Pancreas (tissue), 10 donors: ENCODE measurements at places on chromosomes 6 and 20.

DNA sequence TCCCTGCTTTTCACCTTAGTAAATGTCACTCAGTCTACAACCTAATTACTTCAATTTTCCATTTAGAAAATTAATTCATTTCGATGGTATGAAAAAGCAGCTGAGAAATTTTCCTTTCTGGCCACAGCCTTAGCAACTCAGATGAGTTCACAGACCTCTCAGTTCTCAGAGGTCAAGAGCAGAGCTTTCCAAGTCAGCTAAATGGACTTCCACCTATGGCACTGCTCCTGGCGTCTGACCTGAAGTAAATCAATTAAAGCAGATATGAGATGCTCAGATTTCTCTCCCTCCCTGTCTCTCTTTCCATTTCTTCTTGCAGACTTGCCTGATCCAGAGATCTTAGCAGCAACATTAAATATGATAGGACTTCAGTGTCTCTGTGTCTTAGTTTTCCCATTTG, 412.6 kb downstream of the QKI start:
- DNase-seq: no peak

DNA sequence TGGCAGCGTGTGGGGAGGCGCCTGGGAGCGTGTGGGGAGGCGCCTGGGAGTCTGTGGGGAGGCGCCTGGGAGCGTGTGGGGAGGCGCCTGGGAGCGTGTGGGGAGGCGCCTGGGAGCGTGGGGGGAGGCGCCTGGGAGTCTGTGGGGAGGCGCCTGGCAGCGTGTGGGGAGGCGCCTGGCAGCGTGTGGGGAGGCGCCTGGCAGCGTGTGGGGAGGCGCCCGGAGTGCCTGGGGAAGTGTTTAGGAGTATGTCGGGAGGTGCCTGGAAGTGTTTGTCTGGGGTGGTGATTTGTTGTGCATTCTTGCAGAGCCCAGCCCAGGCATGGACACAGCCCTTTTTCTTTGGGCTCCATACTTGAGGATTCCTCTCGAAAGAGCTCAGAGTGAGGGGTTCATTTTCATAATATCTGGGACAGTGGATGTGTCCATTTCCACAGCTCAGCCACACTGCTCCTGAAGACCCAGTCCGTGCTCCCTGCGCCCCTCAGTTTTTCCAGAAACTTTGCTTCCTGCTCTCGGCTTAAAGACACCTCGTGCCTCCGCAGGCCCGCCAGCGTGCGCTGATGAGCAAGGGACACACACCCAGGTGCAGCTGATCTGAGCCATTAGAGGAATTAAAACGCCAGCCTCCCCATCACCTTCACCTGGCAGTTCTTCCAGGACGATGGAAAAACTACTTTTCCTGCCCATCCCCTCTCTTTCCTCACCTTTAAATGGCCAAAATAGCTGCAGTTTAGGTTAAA, 172.2 kb upstream of the THBS2 start:
- no peak for DNase-seq

- no peak for DNase-seq
Measured at GRCh38 chr20:25220810-25221591, 25.5 kb downstream of the ENTPD6 start.

GRCh38 chr6:83511901-83512681, at the start of gene PRSS35:
TSS of gene PRSS35 (plus strand) at chr6:83512534. CDS start at chr6:83523442, 10,908 bp downstream.
- peak; percentile 76 for DNase-seq

DNA sequence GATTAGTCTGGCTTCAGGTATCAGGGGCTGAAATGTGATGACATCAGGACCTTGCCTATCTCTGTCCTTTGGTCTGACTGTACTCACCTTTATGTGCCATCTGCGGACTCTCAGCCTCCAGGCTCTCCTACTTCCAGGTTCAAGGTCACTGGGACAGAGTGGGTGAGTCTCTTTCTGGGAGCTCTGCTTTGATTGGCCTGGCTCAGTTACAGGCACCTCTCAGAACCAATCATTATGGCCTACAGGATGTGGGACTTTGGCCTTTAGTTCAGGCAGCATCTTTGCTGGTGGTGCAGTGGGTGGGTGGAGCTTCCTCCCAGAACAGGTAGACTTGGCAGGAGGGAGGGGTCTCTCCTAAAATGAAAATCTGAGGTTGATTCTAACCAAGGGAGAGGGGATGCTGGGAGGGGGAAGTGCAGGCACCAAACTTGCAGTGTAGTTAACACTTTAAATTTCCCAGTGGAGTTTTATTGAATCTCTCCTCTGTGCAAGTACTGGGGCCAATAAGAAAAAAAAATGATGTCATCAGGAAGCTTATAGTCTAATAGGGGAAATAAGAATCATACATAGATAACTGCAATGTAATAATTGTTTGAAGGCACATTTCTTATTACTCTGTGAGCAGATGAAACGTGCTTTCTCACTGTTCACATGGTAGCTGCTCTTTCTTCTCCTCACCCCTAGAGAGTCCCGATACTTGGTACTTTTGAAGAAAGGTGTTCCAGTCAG, 53.4 kb downstream of the SLC24A3 start:
- no peak for DNase-seq

- no peak for DNase-seq
Measured at GRCh38 chr6:16626650-16627049, 134.6 kb downstream of the ATXN1 start.

- no peak for DNase-seq
Measured at GRCh38 chr6:141492521-141493284, 640.0 kb upstream of the GJE1 start.
